ENCODE measurements at places on chromosomes 4 and X.

GRCh38 chr4:119179011-119179410 is 33.5 kb upstream of the USP53 start:
- DNase-seq: no peak

DNA sequence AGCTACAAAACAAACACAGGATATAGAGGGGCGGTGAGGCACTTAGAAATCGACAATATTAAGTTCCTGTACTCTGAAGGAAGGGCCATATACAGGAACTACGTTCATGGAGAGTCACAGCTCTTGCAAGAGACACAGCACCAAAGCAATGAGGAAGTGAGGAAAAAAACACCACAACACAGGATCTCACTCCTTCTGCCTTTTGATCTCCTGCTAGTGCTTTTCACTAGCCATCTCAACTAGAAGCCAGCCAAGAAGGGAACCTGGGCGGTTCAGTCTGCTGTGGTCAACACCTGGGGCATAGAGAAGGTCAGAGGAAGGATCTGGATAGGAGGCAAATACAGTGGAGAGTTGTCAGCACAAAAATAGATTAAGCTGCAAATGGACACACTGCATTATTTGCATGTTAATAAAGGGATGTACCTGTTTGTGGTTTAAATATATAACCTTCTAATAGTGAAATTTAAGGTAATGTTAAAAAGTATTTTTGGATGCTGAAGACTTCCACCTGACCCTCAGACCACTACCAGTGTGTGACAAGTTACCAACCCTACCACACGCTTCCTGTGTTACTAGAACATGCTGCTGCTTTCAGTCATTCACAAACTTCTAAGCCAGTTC is 104.6 kb downstream of the DTHD1 start:
- no peak for DNase-seq

GRCh38 chrX:118694638-118695037 is 32.8 kb upstream of the IL13RA1 start:
- no peak for DNase-seq

DNA sequence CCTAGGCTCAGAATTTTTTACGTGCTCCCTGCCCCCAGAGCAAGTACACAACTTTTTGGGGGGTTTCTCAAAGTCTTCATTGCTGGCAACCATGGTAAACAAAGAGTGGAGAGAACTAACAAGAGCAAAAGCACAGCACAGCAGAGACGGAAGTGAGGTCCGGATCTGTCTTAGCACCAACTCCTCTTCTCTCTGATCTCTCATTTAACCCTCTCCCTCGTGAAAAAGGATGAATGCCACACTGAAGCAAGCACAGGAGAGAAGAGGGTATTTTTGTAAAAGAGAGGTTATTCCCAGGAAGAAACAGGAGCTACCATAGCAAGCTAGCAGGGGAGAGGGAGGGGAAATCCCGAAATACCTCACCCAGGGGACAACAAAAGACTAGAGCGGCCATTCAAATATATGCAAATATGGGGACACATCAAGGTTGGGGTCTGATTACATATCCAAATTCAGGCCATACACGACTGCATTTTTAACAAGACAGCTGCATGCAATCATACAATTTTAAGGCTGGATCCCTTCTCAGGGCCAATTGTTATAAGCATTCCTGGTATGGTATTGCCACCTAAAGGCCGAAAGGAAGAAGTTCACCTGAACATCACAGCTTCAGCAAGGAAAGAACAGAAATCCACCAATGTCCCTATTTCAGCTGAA is 46.6 kb downstream of the CD40LG start:
- DNase-seq: no peak

GRCh38 chrX:39384996-39385395 is 583.7 kb downstream of the MID1IP1 start:
- no peak for DNase-seq

- DNase-seq: peak; percentile 1
Measured at GRCh38 chrX:103376118-103376978, at the start of gene BEX3. Gene BEX3, plus strand, starts transcription at chrX:103376538. Its CDS starts 984 bp downstream, at chrX:103377522.

DNA sequence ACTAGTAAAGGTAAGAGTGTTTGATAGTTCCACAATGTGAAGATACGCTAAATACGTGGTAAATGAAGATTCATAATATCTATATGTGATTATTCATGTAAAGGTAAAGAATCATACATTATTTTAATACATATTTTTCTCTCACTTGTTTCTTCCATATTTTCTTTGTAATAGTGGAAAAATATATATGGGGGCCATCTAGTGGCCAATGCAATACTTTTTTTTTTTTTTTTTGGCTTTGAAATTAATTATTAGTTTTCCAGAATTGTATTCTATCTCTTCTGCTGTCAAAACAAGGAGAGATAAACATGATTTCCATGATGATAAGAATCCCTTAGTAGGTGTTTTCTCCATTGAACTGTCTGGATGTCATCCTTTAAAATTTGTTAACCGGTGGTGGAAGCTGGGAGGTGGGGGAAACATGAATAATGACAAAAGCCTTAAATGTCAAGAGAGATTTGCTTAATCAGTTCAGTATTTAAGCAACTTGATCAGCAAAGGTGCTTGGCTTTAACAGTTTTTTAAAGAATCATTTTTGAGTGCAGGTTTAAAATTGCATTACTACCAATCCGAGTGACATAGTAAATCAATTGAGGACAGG is 508.7 kb upstream of the HTR2C start:
- no peak for DNase-seq

DNA sequence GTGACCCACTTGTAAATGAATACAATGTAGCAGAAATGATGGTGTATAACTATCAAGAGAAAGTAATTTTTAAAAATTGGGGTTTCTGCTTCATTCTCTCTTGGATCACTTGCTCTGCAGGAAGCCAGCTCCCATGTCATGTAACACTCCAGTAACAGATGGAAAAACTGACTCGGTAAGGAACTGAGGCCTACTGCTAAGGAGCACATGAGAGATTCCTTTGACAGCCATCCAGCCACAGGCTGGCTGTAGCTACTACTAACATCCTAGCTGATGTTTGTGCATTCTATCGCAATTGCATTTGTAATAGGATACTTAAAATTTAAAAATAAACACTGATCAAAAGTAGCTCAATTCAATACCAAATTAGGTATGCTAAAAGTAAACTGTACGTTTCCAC is 102.3 kb upstream of the MAB21L2 start:
- no peak for DNase-seq

GRCh38 chr4:128247906-128248305 is 39.7 kb downstream of the PGRMC2 start:
- DNase-seq: no peak

- no peak for DNase-seq
Measured at GRCh38 chrX:139194571-139195280, 335.8 kb upstream of the F9 start.

DNA sequence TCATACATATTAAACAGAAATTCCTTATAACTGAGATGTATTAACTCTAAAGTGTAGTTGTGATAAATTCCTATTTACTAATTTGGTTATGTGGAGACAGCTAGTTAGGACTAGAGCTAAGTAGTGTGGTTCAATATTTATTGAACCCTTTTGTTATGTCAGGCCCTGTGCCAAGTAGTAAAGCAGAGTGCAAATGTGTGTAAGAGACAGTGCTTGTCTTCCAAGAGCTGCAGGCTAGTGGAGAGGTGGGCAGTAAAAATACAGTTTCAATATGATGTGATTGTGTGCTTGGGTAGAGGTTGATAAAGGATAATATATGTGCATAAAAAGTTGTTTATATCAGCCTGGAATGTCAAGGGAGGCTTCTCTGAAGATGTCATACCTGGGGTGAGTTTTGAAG is 80.0 kb downstream of the TBC1D19 start:
- no peak for DNase-seq

DNA sequence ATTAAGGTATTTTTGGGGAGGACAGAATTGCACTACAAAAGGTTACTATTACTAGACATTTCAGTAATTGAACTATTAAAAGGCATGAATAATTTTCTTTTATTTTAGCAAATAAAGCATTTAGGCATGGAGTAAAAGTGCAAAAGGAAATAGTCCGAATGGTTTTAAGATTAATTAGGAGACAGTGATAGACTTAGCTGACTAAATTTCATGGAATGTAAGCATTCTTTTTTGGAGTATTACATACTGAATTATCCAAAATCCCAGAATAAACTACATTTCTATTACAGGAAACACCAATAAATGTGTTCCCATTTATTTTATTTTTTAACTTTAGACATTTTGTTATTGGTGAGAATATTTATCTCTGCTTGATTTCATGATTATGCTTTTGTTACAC is 30.7 kb upstream of the MAP9 start:
- DNase-seq: no peak

DNA sequence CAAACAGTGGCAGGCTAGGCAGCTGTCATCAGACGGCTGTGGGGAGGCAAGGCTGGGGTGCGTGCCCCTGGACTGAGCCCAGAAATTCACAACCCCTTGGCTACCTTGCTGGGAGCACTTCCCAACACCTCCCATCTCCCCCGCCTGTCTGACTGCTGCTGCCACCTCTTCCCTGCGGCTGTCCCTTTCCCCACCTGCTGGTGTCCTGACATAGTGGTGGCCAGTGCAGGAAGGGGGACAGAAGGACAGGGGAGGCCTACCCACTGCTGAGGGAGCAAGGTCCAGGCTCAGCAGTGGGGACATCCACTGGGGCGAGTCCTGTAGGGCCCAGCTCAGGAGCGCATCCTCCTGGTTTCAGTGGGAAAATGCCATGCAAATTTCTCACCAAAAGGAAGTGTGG is 3.4 kb downstream of the ABCD1 start:
- DNase-seq: no peak

DNA sequence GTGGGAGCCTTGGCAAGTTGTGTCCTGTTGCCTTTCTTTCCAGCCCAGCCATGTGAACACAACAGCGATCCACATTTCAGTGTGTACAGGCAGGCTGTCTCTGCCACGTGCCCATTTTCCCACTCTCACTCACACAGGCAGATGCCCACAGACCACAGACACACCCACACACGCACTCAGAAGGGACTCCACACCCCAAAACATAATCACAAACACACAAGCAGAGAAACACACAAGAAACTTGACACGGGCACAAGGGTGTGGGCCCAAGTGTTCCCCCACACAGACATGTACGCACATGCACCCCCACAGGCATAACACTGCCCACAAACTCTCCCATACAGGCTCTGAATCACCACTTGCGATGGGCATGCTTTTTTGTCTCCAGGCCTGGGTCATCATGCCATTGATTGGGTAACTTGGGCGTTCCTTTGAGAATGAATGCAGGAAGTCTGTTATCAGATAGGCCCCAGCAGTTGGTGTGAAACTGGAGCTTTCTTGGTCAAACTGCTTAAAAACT is 84.3 kb downstream of the NBDY start:
- no peak for DNase-seq

DNA sequence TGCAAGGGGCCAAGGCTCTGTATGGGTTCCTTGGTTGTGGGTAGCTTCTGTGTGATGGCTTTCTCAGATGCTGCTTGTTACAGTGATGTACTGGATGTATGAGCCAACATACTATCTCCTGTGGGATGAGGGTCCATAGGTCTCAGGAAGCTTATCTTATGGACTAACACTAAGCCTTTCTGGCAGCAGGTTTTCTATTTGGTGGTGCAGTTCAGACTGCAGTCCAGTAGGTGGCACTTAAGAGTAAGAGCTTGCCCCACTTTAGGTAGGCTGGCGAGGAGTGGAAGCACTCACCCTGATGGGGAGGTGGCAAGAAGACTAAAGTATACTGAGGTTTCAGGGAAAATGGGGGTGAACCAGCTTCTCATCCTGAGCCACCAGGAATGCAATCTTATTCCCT is 306.7 kb upstream of the MAOA start:
- no peak for DNase-seq

GRCh38 chr4:109406337-109406931 is 27.2 kb upstream of the SEC24B start:
- DNase-seq: no peak

GRCh38 chrX:14934423-14934822 is 61.2 kb downstream of the MOSPD2 start:
- DNase-seq: no peak

DNA sequence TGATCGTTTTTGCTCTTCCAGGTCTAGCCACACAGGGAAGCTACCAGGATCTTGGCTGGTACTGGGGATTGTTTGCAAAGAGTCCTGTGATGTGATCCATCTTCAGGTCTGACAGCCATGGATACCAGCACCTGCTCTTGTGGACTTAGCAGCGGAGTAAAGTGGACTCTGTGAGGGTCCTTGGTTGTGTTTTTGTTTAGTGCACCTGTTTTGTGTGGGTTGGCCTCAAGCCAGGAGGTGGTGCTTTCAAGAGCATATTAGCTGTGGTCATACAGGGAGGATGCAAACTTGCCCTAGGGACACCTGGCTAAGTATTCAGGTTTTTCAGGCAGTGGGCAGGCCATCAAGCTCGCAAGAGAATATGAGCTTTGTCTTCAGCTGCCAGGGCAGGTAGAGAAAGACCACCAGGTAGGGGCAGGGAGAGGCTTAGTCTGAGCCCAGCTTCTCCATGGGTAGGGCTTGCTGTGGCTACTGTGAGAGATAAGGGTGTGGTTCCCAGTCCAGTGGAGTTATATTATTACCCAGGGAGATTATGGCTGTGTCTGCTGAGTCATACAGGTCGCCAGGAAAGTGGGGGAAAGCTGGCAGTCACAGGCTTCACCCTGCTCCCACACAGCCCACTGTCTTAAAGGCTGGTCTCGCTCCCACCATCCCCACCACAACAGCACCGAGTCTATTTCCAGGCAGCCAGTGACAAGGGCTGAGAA is 293.7 kb downstream of the PCDH18 start:
- DNase-seq: no peak

DNA sequence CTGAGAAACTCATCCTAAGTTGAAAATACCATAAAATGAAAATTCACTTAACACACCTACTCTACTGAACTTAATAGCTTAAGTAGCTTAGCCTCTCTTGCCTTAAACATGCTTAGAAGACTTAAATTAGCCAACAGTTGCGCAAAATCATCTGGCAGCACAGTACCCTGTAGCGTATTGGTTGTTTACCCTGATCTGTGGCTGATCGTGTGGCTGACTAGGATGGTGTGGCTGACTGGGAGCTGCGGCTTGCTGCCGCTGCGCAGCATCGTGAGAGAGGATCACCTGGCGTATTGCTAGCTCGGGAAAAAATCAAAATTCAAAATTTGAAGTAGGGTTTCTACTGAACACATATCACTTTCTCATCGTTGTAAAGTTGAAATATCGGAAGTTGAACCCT is 6.3 kb downstream of the RUFY3 start:
- no peak for DNase-seq

GRCh38 chr4:82784681-82785610 is 13.7 kb downstream of the SCD5 start:
- no peak for DNase-seq

- DNase-seq: no peak
Measured at GRCh38 chrX:73765776-73766430, 202.9 kb downstream of the CHIC1 start.

DNA sequence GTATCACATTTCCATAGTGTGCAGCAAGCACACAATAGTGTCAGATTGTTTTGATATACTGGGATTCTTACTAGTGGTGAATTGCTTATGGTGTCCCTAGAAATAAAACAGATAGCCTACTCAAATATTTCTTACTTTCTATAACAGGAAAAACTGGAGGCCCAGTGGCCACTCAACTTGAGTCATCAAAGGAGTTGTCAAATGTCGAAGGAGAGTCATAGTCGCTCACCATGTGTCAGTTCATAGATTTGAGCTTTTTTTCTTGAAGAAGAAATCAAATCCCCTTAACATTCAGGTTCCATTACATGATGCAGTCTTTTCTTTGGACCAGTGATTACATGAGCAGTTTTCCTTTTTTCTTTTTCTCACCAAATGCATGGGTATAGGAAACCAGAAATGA is 1271.0 kb downstream of the RAPGEF2 start:
- no peak for DNase-seq

- no peak for DNase-seq
Measured at GRCh38 chrX:21658152-21658737, at the start of gene KLHL34. Gene KLHL34, minus strand, starts transcription at chrX:21658330. Its CDS starts 542 bp downstream, at chrX:21657788.

GRCh38 chr4:48546336-48546735 is 56.3 kb downstream of the ZAR1 start:
- DNase-seq: no peak

Data from activated naive CD8-positive, alpha-beta T cell treated with anti-CD3 and anti-CD28 coated beads, Interleukin-2, amount 50 U/mL, for 16 hours (primary cell).